ENCODE measurements at places on chromosomes 2 and 18.

GRCh38 chr2:119545754-119546446 is 1.7 kb downstream of the CFAP221 start:
- no peak for DNase-seq

GRCh38 chr2:4077017-4077416 is 373.6 kb downstream of the DCDC2C start:
- DNase-seq, result no peak

DNA sequence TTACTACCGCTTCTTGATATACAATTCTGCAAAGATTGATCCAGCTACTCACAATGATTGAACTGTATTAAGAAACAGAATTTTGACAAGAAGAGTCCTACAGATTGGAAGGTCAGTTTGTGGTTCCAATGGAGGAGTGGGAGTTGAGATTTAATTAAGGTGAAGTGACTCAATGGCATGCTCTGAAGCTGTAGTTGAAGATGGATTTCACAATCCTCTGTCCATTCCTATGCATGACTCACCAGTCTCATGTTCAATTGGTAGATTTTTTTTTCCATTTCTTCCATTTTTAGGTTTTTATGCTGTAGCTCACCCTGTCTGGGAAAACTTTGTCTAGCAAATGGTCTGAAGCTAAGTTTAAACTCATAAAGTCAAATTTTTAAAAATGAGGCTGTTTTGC is 83.3 kb downstream of the DPP4 start:
- no peak for DNase-seq

DNA sequence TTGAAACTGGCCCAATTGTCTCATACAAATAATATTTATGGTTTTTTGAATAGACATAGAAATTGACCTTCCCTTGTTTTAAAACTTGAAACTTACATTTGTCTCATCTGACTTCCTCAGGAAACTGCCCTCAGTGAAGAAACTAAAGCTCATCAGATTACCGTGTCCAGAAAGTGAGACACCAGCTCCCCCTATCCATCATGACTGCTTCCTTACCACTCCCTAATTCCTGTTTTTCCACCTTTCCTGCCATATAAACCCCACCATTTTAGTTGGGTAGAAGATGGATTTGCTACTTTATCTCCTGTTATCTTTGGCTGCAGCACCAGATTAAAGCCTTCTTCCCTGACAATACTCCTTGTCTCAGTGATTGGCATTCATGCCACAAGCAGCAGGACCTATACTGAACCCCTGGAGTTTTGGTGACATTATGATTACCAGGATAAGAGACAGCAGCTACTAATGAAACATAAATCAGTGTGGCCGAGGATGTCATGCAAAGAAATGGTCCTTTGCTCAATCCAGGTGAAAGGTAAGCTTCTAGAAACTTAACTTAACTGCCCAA is 1627.6 kb upstream of the ZEB2 start:
- DNase-seq, result no peak

GRCh38 chr2:134420259-134420658 is 166.4 kb downstream of the MGAT5 start:
- no peak for DNase-seq

- DNase-seq, result no peak
Measured at GRCh38 chr2:183014005-183014404, 24.3 kb downstream of the NCKAP1 start.

DNA sequence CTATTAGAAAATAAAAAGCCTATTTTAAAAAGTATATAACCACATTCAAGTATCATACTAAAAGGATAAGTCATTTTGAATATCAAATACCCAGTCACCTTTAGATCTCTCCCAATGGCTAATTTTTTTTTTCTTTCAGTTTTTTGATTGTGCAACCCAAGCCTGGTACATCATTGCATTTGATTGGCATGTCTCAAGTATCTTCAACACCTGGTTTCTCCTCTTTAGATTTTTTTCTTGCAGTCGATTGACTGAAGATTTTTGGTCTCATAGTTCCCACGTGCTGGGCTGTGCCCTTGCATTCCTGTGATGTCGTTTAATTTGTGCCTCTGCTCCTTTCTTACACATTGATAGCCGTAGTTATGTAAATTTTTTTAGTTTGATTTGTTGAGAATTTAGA is 40.7 kb downstream of the ATIC start:
- DNase-seq, result no peak

DNA sequence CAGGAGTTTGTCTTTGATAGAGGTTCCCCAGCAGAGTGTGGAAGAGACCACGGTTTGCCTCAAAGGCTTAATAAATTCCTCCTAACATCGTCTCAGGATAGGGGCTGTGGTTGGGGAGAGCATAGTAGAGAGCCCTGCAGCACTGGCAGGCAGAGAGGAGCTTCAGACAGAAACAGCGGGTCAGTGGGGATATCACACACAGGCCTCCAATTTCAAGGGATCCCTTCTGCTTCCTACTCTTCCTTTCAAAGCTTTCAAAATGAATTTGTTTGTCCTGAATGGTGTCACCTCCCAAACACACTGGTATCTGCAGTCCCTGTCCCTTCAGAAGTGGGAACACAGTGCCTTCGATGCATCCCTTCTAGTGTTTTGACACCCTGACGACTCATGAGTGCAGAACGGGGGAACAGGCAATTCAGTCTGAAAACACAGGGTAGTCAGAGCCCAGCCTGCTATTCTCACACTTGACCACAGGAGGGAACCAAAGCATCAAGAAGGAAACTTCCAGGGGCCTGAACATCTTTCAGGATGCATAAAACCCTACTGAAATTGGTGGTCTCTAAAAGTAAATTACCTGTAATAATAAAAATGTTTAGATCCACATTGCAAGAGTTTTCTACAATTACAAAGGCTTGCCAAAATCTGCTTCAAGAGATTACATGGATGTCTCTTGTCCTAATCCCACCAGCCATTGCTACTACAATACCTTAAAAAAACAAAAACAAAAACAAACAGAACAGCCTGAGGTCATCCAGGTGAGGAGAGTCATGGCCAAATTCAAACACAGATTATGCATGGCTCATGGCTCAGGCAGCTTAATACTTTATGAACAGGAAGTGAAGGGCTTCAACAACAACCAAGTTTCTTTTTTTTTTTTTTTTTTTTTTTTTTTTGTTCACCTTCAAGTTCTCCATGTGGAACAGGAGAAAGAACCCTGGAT is 49.8 kb downstream of the SLC14A2 start:
- peak; percentile 50 for DNase-seq

DNA sequence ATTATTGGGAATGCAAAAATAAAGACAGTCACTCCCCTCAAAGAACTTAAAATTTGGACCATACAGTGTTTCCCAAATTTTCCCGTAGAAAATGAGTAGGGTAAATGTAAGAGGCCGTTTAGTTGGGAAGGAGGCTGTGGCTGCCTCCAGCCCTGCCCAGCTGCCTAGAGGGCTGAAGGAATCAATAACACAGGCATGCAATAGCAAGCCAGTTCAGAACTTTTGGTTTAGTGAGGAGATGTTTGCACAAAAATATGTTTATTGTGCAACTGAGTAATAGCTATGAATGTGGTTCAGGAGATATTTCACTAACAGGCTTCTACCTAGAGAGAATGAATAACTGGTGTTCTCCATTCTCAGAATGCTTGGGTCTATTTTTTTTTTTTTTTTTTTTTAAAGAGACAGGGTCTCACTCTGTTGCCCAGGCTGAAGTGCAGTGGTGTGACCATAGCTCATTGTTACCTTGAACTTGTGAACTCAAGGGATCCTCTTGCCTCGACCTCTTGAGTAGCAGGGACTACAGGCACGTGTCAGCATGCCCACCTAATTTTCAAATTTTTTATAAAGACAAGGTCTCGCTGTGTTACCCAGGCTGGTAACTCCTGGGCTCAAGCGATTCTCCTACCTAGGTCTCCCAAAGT is 23.6 kb downstream of the UGP2 start:
- DNase-seq, result no peak

DNA sequence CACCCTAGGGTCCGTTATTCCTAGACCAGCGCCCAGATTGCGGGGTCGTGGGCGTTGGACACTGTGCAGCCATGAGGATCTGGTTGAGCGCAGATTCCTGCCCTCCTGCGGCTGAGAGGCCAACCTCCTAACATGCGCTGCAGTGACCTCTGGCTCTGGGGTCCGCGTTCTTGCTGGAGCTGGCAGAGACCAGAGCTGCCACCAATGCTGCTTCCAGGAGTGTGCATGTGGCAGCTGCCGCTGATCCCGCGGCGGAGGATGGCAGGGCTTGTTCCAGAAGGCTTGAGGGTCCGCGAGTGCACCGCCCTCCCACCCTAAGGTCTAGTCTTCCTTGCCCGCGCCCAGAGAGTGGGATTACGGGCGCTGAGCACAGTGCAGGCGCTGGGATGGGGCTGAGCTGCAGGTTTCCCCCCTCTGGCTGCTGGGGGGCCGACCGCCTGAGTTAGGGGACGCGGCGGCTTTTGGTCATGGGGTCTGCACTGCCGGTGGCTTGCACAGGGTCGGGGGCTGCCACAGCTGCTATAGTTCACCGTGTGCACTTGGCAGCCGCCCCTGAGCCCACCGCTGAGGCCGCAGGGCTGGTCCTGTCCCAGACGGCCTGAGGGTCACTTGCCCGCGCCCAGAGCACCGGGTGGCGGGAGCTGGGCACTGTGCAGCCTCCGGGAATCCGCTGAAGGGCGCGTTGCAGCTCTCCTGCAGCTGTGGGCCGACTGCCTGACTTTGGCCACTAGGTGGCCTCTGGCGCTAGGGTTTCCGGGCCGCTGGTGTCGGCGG is 145.9 kb downstream of the CCDC74A start:
- DNase-seq, result peak; percentile 21

DNA sequence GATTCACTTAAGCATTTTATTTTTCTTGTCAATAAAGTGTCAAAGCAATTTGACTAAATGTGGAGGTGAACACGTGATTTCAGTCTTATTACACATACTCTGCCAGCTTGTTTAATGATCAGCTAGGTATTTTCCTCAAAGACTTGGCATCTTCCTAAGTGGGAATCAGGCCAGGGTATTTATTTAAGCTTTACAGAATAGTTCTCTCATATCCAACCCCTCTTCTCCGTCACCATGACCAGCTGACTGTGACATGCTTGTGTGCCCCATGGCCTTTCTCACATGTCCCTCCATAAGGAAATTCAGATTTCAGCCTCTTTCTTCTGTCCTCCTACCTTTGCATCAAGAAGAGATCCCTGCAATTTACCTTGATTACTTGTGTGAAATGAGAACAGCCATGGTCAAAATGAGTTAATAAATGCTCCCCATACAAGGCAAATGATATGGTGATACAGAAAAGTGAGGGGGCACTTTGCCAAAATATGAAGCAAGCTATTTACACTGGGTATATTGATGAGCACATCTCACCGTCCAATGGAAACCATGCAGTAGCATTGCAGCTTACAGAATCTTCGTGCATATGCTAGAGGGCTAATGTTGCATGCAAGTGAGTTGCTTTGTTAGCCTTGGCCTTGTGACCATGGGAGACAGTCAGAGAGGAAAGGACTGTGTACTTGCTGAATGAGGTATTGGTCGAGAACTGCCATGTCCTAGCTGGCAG is 202.2 kb downstream of the RNF152 start:
- no peak for DNase-seq

DNA sequence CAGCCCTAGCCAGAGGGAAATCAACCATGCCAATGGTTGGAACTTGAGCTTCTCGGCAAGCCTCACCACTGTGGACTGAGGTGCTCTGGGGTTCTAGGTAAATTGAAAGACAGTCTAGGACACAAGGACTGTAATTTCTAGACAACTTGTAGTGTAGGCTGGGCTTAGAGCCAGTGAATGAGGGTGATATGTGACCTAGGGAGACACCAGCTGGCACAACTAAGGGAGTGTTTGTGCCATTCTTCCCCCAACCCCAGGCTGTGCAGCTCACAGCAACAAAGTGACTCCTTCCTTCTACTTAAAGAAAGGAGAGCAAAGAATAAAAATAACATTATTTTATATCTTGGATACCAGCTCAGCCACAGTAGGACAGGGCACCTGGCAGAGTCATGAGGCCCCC is 1690.7 kb upstream of the TMEFF2 start:
- no peak for DNase-seq
